ENCODE measurements at places on chromosomes 12 and 14.
A peak's percentile ranks its signal among the peaks of the same experiment; 100 is the strongest.

DNA sequence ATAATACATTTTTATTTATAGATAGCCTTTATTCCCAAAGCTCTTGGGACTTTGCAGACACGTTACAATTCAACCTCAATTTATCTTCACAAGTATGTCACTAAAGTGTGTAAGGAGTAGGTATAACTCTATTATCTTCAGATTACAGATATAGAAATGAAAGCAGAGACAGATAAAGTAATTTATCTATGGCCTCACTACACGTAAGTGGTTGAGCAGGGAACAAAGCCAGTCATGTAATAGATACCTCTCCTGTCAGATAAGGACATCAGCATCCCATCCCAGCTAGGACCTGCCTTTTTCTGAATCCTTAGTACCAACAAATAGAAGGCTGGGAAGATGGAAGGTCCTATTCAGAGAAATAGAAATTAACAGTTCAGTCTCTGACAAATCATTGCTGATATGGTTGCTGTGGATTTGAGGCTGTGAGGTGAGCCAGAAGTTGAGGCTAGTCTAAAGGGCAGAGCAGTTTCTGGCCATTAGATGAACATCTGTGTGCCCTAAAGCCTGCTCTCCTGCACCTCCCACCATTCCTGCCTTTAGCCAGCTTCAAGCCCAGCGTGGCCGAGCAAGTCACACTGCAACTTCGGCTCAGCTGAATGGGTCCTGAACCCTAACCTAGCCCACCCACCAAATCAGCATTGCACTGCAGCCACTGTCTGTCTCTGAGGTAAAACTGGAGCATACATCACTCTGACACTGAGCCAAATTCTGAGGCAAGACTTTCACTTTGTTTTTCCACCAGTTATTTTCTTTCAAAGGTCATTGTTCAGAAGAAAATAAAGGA lies 71.1 kb upstream of the PLEKHA5 start:
- DNase-seq, result no peak

GRCh38 chr12:65670775-65671174 lies 153.5 kb upstream of the HMGA2 start:
- no peak for DNase-seq

DNA sequence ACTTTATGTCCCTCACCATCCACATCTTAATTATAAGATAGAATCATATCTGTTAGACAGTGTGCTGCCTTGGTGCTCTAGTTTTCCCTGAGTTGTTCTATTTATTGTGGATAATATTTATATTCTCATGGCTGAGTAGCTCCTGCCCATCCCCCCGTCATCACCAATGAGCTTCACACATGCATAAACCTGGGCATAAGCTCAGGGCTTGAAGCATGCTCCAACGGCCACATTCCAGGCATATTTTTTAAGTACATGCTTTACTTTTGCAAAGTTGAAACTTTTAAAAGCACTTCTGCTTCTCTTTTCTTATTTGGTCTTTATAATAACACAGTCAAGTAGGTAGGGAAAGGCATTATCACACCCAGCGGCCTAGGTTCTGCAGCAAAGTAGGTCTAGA lies 3.4 kb upstream of the FBXO34 start:
- no peak for DNase-seq

DNA sequence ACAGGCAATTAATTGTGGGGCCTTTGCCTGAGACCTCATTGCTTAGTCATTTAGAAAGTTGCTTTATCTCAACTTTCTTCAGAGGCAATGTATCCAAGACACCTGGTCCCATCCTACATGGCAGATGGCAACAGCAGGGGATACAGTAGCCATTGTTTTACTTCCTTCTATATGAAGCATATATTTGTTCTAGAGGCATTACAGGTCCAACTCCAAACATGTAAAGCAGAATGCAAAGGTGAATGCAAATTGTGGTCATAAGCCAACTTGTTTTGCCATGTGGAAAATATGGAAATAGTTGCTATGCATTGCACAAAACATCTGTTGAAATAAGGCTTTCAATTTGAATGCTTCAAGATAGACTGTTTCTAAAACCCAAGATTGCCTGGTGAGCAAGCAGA lies 109.8 kb upstream of the BCAT1 start:
- DNase-seq, result no peak

DNA sequence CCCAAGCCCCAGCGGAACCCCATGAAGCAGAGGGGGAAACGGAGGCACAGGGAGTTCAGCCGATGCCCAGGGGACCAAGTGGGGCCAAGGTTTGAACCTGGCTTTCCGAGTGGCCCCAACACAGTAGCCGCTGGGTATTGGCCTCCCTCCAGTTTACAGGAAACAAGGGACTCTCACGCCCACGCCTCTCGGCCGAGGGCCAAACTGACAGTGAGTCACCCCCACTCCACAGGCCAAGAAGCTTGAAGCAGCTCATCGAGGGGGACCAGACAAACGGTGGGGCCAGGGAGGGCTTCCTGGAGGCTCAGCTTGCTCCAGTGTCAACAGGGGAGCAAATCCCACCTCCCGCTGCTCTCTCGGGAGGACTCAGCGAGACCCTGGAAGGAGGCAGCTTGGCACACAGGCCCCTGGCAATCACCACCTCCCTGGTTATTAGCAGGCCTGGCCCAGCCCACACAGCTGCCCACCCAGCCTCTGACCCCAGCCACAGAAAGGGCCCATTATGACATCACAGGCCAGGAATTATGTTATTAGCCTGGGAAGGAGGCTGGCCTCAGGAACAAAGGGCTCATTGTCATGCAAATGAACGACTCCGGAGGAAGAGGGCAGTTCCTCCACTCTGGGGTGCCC lies 54.6 kb downstream of the NCOR2 start:
- DNase-seq, result peak; percentile 78

DNA sequence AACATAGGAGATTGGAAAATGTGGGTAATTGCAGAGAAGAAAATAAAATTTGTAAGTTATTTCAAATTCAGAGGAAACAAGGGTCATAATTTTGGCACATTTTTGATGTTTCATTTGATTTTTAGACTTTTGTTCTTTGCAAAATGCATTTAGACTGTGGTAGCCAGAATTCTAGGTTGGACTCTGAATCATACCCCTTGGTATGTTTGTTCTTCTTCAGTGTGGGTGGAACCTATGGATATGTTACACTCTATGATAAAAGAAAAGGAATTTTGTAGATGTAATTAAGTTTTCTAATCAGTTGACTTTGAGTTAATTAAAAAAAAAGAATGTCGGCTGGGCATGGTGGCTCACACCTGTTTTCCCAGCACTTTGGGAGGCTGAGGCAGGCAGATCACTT lies 827.0 kb downstream of the AACS start:
- no peak for DNase-seq

DNA sequence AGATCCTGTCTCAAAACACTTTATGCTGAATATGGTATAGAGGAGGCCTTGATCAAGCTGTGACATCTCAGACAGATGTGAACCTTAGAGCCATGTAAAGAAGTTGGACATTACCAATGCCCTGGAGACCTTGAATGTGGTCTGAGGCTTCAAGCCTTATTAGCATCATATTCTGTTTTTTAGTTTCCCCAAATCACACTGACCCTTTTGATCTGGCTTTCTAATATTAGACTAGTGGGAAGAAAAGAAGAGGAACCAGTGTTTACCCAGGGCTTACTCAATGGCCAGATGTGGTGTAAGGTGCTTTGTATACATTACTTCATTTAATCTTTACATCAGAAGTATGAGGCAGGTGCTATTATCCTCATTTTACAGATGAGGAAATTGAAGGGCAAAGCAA lies 10.6 kb upstream of the TBPL2 start:
- no peak for DNase-seq

DNA sequence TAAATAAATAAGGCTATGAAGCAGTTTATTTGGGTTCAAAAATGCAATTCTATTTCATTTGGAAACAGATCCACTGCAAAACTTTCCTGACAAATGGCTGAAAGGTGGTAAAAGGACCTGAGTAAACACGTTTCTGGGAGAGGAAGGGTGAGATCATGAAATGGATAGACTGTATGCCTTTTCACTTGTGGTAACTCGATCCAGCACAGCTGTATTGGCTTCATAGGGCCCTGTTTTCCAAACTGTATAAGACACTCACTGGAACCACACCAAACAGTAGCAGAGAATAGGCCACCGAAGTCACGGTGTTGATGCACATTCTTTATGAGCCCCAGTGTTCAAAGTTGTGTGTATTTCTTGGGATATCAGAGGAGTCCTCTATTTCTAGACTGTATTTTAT lies 325.2 kb upstream of the DIO2 start:
- peak; percentile 71 for DNase-seq

- DNase-seq, result no peak
These were observed 157.7 kb upstream of the TBX3 start for GRCh38 chr12:114841557-114842251.

DNA sequence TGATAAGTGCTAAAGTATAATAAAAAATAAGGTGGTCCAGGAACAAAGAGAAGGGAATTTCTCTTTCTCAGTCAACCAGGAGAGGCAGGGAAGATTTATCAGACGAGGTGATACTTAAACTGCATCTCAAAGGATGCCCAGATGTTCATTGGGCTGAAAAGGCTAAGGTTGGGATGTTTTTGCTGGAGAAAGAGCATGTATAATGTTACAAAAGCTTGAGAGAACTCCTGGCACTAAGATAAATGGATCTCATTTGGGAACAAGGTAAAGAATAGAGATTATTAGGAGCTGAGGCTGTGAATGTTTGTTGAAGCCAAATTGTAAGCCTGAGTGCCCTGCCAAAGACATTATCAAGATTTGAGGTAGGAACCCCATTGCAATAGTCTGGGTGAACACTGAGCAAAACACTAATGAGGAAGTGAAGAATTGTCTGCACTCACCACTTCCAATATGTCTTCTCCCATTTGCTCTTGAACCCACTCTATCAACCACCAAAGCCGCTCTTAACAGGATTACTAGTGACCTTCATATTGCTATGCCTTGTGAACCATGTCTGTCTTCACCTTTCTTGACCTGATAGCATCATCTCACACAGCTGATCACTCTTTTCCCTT lies 149.0 kb upstream of the ARID2 start:
- DNase-seq, result no peak

DNA sequence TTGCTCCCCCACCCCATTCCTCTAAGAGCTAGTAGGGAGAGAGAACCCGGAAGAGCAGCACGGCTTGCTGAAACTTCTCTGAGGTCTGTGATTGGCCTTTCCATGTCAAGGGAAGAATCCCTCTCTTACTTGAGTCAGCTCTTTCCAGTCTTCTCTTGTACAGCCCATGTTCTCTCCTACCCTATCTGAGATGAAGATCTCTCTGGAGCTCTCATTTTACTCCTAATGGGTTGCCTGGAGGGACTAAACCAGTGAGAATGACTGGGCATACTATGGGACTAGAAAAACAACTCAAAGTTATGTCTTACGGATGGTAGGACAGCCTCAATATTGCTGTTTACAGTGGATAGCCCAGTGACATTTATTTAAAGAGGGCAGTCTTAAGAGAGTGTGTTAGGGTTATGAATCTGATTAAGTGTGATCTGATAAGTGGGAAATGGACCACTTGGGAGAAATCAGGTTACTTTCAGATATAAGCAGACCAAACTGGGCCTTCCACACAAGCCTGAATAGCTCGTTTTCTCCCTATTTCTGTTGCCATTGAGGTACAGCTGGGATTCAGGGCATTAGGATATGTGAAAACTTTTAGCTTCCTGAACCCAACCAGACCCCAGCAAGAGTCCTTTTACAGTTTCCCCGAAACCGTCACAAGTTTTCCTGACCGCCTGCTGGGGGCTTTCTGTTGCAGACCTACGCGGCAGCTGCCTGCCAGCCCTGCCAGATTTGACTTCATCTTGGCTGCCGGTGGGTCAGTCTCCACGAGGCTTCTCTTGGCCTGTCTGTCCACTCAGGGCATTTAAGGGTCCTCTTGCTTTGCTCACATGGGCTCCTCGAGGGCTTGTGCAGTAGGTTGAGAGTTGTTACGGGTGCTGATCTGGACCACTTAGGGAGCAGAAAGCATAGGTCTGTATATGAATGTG lies 16.9 kb downstream of the ETV6 start:
- DNase-seq, result no peak

DNA sequence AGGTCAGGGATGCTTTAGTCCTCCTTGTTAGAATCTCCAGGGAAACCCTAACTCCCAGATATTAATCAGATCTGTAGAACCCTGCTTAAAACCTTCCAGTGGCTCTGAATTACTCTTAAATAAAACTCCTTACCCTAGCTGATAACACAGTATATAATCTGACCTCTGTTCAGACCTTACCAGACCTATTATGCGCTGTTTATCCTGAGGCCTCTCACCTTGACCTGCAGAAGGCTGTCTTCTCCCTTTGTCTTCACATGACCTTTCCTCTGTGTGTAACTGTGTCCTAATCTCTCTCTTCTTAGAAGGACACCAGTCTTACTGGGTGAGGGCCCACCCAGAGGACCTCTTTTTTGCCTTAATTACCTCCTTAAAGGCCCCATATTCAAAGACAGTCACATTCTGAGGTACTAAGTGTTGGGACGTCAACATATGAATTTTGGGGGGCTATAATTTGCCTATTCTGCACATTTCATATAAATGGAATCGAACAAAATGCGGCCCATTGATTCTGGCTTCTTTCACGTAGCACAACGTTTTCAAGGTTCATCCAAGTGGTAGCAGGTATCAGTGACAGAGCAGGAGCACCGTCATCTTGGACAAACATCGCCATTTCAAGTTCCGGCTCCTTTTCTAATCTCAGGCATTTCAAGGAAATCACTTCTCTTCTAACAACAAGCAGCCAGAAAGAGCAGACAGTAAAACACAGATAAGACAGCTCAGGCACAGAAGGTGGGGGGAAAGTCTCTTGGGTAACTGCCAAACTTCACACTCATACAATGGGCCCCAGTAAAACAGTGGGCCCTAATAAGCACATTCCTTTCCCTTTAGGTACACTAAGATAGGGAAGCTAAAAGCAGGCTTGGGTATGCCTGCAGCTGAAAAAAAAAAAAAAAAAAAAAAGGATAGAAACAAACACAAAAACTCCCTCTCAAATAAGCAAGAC lies 200.2 kb upstream of the NUDT4 start:
- DNase-seq, result no peak

- DNase-seq, result peak; percentile 48
These were observed 19.6 kb downstream of the MLXIP start for GRCh38 chr12:122097927-122098756.

GRCh38 chr12:47616440-47616839 lies 89.4 kb downstream of the RPAP3 start:
- DNase-seq, result no peak

- no peak for DNase-seq
These were observed 18.7 kb upstream of the OASL start for GRCh38 chr12:121057794-121058193.

GRCh38 chr14:103519043-103519836 lies 3.4 kb downstream of the CKB start:
- DNase-seq, result no peak
